ENCODE measurements at places on chromosomes 3 and 15. TPM values are rescaled to one million over a fixed set of nuclear protein-coding genes. Genes with fewer than 3 reads are reported as not detected.

LEKR1 gene
- total RNA-seq, result 0.90 TPM

STRIT1 gene
- total RNA-seq, result not detected

FGD5 gene
- total RNA-seq, result not detected

EXOG gene
- total RNA-seq, result 12.4 TPM

DNA sequence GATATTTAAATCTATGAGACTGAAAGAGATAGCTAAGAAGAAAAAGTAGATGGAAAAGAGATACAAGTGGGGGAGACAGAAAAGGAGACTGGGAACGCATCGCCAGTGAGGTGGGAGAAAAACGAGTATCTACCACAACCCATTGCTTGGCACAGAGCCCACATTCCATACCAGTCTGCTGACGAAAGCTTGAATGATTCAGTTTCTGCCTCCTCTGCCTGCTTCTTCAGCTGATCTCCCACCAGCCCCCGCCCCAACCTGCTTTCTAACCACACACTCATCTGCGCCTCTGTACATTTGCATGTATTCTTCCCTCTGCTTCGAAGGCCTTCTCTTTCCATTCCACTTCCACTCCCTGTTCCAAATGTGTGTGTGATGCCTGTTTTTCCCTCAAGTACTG lies 188.1 kb downstream of the USP13 start:
- DNase-seq, result peak; percentile 47

GRCh38 chr3:46089237-46090011 lies 62.1 kb upstream of the XCR1 start:
- DNase-seq, result no peak

DNA sequence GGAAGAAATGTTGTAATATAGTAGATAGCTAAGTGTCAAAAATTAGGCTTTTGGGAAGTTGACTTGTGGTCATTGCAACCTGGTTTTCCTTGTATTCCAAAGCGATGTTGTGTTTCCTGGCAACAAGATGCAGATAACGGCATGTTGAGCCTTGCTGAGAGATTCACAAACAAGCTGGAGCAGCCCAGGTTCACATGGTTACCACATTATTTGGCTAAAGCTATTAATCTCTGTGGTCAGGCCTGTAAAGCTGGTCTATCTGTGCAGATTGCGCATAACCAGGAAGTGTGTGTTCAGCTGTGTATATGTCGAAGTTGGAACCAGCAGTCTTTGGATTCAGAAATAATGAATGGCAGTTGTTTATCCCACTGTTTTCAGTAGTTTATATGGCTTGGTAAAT lies 6.6 kb downstream of the TIPARP start:
- DNase-seq, result peak; percentile 48

DNA sequence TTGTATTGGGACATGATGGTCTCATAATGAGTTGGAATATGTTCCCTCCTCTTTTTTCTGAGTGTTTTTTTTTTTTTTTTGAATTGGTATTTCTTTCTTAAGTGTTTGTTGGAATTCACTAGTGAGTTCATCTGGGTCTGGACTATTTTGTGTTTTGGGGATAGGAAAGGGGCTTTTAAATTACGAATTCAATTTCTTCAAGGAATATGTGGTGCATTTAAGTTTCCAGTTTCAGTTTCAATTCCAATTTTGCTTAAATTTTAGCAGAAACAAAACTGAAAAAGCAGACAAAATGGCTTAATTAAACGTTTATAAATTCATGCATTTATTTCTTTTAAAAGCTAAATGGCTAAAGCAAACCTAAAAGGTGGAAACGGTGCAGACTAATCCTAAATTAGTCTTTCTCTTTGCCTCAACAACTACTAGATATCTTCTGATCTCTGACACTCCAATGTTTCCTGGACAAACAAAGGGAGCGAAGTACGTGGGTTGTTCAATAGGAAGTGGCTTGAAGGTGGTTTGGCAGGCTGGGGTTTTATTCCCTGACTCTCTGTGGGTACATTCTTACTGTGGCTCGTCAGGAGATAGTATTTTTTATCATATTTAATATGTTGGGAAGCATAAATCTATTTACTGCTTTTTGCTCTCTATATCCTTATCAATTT lies 50.0 kb upstream of the CORO2B start:
- peak; percentile 21 for DNase-seq

- no peak for DNase-seq
Observed at GRCh38 chr3:142961539-142961938, 1.9 kb downstream of the PAQR9 start.

- DNase-seq, result no peak
Observed at GRCh38 chr3:99633887-99634558, 4.4 kb upstream of the COL8A1 start.

DNA sequence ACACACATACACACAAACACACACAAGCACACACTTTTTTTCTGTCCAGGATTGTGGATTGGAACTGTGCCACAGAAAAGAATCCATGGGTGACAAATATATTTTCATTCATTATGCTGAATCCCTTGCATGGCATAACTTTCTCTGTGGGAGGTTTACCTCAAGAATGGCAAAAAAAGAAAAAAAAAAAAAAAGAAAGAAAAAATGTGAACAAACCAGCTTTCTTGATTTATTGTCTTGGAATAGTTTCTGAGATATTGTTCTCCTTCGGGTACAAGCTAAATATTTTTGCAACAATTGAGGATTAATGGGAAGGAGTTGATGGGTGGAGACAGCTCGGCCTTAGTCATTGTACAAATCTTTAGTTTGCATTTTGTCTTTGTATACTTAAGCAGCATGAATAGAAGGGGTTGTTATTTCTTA lies 153.1 kb downstream of the GMNC start:
- peak; percentile 67 for DNase-seq

GRCh38 chr15:57288926-57289580 lies 87.3 kb upstream of the CGNL1 start:
- no peak for DNase-seq

DNA sequence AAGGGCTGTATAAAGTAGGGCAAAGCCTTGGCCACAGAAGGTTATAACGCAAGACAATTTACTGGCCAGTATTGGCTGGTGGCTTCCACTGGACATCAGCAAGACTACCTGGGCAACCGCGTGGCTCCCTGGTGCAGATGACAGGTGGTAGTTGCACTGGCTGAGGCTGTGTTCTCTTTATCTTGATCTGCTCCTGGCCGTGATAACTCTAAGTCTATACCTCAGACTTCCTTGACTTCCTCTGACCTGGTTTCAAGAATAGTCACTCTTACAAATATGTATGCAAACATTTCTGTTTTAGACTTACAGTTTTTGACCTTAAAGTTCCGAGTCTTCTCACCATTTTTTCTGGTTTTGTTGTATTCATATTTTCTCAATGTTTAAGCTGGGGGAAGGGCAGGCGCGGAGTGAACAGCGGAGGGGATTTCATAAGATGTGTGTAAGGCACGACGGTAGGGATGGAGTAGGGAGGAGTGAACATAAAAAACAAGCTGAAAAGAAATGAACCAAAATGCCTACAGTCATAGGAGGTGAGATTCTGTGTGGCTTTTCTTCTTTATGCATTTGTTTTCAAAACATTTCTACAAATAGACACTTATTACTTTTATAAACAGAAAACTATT lies 15.2 kb upstream of the TMEM212 start:
- no peak for DNase-seq

GRCh38 chr3:57756528-57757401 lies 656 bp downstream of the SLMAP start:
- DNase-seq, result peak; percentile 27
